Urinary bladder (tissue), 4 donors: ENCODE measurements at places on chromosomes 6 and 20. TPM values are rescaled to one million over a fixed set of nuclear protein-coding genes. Genes with fewer than 3 reads are reported as not detected.

DNA sequence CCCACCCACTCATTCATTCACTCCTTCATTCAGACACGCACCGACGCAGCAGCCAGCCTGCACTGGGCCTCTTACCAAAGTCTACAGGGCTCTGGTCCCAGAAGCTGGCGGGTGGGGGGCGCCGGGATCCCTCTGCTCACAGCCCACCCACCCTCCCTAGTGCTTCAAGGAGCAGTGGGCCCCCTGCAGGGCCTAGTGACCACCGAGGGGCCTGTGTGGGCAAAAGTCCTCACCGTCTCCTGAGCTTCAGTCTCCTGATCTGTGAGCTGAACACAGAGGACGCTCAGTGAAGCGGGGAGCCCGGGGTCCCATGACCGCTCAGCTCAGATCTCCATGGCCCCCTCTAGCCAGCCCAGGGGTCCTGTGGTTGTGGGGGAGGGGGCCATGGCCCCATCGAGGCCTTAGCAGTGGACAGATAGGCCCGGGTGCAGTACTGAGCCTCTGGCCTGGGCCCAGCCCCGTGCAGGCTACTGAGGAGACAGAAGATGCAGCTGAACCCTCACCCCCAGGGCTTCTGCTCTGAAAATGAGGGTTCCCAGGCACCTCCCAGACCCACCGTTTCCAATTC, 33.4 kb upstream of the MRGBP start:
- no peak for DNase-seq

DNA sequence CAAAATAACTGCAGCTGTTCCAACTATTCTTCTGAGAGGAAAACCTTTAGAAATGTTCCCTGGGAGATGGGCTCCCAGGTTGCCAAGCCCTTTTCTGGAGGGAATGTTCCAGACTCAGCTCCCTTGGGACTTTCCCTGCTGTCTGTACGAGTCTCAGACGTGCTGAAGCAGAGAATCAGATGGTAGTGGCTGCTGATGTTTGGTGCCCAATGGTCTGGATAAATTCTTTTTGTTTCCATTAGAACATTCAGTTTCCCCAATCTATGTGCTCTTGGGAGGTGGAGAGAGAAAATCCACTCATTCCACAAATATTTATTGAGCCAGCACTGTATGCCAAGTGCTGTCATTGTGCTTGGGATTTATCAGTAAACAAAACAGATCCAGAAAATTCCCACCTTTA, 40.0 kb downstream of the SNHG17 start:
- DNase-seq = no peak

DNA sequence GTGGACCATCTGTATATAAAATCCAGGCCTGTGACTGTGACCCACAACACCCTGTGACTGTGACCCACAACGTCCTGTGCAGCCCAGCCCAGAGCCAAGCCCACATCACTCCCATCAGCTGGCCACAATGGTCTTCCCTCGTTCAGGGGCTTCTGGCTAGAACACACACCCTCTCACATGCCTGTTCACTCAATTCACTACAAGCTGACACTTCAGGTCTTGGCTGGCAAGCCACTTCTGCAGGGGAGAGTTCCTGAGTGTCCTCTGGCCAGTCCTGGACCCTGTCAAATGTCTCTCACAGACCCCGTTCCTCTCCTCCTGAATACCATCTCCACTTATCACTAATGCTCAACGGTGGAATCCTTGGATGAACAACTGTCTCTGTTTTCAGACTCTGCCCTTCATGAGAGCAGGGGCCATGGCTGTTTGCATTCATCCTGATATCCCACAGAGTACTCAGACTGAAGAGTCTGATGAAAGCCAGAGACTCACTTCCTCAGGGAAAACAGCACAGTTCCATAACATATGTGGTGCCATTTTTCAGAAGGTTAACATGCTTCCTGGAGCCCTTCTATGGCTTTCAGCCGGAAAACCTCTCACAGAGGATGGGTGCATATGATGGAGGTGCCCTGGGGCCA, 56.0 kb downstream of the MYH7B start:
- DNase-seq = no peak

GRCh38 chr20:60372275-60372674, 414.1 kb downstream of the CDH26 start:
- no peak for DNase-seq

CD109 gene
- polyA plus RNA-seq = 7.0 TPM
